ENCODE measurements at places on chromosomes 16 and 17.
A peak's percentile ranks its signal among the peaks of the same experiment; 100 is the strongest.

- peak; percentile 90 for DNase-seq
Measured at GRCh38 chr17:82030470-82031302, 792 bp upstream of the RAC3 start.

- DNase-seq, result no peak
Measured at GRCh38 chr16:83802135-83802534, 5.6 kb upstream of the HSBP1 start.

GRCh38 chr17:73787076-73788059 lies 143.1 kb upstream of the SDK2 start:
- no peak for DNase-seq

DNA sequence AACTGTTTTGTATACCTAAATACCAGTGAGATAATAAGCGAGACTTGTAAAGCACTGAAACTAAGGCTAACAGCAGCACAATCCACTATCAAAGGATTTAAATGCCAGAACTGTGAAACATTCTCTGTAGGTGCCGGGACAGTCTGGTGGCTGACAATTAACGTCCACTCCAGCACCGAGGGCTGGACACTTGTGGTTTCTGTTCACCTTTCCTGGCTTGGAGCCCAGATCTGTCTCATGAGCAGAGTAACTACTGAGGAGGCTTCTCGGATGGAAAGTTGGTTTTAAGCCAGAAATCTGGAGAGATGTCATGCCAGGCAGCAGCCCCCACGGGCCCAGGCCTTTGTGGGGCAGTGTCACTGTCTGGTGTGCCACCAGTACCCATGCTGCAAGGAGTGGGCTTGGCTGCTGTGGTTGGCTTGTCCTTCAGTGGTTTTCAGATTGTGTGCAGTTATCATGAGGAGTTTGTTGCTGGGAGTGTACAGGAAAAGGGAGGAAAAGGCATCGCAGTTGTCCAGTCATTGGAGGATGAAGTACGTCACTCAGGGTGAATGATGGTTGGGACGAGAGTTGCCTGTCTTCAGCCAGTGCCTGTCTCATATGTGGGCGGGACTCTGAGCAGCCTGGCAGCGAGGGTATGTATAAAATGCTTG lies 35.5 kb downstream of the UBN1 start:
- no peak for DNase-seq

DNA sequence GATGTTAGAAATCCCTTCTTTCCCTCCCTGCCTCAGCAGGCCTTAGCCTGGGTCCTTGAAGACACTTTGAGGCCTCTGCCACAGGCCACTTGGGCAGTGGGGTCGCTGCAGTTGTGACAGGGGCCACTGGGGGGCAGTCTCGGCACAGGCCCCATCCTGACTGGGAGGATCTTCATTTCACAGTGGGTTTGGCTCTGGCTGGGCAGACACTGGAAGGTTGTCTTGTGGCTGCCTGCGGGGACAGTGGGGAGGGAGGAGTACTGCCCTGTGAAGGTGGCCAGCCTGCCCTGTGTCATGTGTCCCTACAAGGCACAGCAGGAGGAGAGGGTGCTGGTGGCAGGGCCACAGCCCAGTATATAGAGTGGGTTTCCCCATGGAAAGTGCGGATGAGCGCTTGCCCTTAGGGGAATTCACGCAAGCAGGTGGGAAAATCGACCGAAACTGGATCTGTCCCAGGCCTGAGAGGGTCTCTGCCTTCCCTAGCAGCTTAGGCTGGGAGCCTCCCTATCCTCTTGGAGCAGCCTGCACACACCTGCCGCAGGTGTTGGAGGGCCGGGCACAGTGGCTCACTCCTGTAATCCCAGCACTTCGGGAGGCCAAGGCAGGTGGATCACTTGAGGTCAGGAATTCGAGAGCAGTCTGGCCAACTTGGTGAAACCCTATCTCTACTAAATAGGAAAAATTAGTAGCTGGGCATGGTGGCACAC lies 28.8 kb downstream of the GINS2 start:
- DNase-seq, result peak; percentile 93

All from neural crest cell (in vitro differentiated cells).